Type B pancreatic cell (in vitro differentiated cells): ENCODE measurements at places on chromosomes 1 and 21. TPM values are rescaled to one million over a fixed set of nuclear protein-coding genes. Genes with fewer than 3 reads are reported as not detected.
A peak's percentile ranks its signal among the peaks of the same experiment; 100 is the strongest.

The POMGNT1 gene
- total RNA-seq: 50.7 and 74.0 TPM in 2 replicates

The FALEC gene
- 0.55 and 0.80 TPM in 2 replicates for total RNA-seq

The E2F2 gene
- 8.4 and 9.4 TPM in 2 replicates for total RNA-seq

The ARF1 gene
- total RNA-seq: 288 and 401 TPM in 2 replicates

The PAQR6 gene
- 9.2 and 19.0 TPM in 2 replicates for total RNA-seq

The NPPA gene
- not detected in 2 replicates for total RNA-seq

The BTBD8 gene
- total RNA-seq: 2.6 and 4.8 TPM in 2 replicates

DNA sequence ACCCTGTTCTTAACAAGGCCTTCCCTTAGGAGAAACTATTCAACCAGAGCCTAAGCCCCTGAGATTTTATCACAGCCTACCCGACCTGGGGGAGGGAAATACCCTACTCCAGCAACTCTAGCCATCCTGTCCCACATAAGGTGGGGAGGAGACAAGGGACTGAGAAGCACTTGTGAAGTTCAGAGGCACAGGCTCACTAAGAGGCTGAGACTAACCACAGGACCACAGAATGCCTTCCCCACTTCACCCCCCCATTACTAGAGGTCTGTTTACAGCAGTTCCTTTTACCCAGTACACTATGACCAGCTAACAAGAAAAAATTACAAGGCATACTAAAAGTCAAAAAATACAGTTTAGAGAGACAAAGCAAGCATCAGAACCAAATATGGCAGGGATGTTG, 86.8 kb downstream of the TEX35 start:
- no peaks in the 10 kb centered on the region for H3K4me1 ChIP-seq
- no peak overlapping the region for H3K4me3 ChIP-seq
- no peaks in the 10 kb centered on the region for H3K36me3 ChIP-seq
- no peaks in the 10 kb centered on the region for H3K27me3 ChIP-seq
- DNase-seq: no peak

DNA sequence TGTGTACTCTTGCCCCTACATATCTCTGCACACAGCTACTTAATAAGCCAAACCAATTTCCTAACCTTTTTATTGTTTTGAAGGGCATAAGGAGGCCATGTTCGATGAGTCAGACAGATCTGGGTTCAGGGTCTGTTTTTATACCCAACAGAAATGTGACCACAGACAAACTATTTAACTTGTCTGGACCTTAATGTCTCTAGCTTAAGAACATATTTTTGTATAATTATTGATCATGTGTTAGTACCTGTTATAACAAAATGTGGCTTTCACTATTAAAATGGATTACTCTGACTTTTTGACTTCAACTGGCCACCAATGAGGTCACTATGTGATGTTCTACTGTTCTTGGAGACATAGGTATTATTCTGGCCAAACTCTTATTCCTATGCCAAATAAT, 507.8 kb upstream of the USP24 start:
- no peak overlapping the region for H3K27ac ChIP-seq
- no peaks in the 10 kb centered on the region for H3K36me3 ChIP-seq
- no peak overlapping the region for H3K4me3 ChIP-seq
- H3K27me3 ChIP-seq: no peaks in the 10 kb centered on the region
- H3K4me1 ChIP-seq: peaks cover 23% of the 10 kb centered on the region
- no peak for DNase-seq

GRCh38 chr1:246724731-246725095, 504 bp downstream of the SCCPDH start:
- DNase-seq: no peak
- peaks cover 9% of the 10 kb centered on the region for H3K4me1 ChIP-seq
- peak overlapping the region; percentile 78 for H3K27ac ChIP-seq
- H3K4me3 ChIP-seq: peak overlapping the region; percentile 99
- H3K36me3 ChIP-seq: peaks cover 35% of the 10 kb centered on the region

GRCh38 chr1:28974432-28974831, 60.1 kb downstream of the EPB41 start:
- no peaks in the 10 kb centered on the region for H3K27me3 ChIP-seq
- no peak overlapping the region for H3K4me3 ChIP-seq

- DNase-seq: no peak
- H3K27ac ChIP-seq: no peak overlapping the region
- H3K4me1 ChIP-seq: no peaks in the 10 kb centered on the region
- no peak overlapping the region for H3K4me3 ChIP-seq
Measured at GRCh38 chr1:112296908-112297307, 99.1 kb upstream of the CTTNBP2NL start.

DNA sequence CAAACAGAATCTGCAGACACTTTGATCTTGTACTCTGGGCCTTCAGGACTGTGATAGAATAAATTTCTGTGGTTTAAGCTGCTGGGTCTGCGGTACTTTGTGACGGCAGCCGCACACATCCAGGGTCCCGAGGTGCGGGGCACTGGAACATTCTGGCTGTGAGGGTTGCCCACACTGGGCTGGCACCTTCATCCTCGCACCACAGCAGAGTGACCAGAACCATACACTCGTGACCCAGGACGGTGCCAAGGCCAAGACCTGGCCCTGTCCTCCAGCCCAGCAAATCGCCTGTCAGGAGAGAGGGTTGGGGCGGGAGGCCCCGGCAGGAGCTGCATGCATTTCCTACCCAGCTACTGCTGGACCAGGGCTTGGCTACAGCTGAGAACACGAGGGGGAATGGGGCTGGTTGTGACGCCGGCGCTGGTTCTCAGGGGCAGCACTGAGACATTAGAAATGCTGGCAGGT, 2.6 kb upstream of the FTCD start:
- H3K4me1 ChIP-seq: no peaks in the 10 kb centered on the region
- H3K27ac ChIP-seq: no peak overlapping the region
- H3K36me3 ChIP-seq: peaks cover 3% of the 10 kb centered on the region
- no peaks in the 10 kb centered on the region for H3K27me3 ChIP-seq

GRCh38 chr1:145878724-145879123, 6.9 kb downstream of the ANKRD35 start:
- no peak for DNase-seq
- peaks cover 13% of the 10 kb centered on the region for H3K4me1 ChIP-seq
- no peak overlapping the region for H3K4me3 ChIP-seq
- H3K27me3 ChIP-seq: peaks cover 28% of the 10 kb centered on the region
- no peak overlapping the region for H3K27ac ChIP-seq
- H3K36me3 ChIP-seq: no peaks in the 10 kb centered on the region

DNA sequence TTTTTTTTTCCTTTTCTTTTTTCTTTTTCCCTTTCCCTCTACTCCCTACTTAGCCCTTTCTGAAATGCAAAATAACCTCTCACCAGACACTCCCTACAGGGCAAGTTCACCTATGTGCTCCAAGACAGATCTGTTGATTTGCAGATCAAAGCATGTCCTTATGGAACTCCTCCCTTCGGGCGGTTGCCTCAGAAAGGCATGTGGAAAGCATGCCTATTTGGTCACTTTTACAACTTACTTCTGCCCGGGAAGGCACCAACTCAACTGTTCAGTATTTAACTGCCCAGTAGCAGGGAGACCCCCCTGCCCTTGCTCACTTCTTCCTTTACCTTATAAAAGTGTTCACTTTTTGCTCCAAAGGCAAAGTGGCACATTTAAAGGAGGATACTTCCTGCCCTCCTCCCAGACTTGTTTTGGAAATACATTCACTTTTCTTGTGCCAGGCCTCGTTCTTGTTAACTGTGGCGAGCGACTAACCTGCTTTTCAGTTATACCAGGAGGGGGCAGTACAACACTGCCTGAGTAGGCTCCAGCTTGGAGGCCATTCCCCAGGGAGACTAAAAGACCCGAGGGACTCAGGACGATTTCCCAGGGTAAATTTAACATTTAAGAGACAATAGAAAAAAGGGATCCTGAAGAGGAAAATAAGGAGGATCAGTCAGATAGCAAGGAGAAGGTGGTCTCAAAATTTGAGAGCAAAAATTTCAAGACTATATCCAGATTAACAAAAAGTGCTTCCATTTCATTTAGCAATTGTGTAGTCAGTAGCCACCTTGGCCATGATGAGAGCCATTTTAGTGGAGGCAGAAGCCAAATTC, 12.3 kb upstream of the SLAMF7 start:
- no peak for DNase-seq
- no peak overlapping the region for H3K27ac ChIP-seq
- no peaks in the 10 kb centered on the region for H3K4me1 ChIP-seq
- no peak overlapping the region for H3K4me3 ChIP-seq
- no peaks in the 10 kb centered on the region for H3K36me3 ChIP-seq

DNA sequence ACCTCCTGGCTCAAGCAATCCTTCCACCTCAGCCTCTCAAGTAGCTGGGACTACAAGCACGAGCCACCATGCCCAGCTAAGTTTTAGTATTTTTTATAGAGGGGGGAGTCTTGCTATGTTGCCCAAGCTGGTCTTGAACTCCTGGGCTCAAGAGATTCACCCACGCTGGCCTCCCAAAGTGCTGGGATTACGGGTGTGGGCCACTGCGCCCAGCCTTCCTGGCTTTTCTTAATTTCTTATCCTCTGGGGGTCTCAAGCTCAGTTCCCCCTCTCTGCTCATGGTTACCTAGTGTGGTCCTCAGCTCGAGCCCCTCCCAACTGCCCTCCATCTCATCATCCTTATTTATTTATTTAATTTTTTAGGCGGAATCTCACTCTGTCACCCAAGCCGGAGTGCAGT, 2.9 kb upstream of the RPL22 start:
- H3K4me3 ChIP-seq: no peak overlapping the region
- peaks cover 25% of the 10 kb centered on the region for H3K4me1 ChIP-seq
- no peak overlapping the region for H3K27ac ChIP-seq
- H3K27me3 ChIP-seq: peaks cover 3% of the 10 kb centered on the region
- DNase-seq: no peak

- H3K27ac ChIP-seq: peak overlapping the region; percentile 96
- no peaks in the 10 kb centered on the region for H3K36me3 ChIP-seq
- peak overlapping the region; percentile 64 for H3K4me3 ChIP-seq
- DNase-seq: no peak
- no peaks in the 10 kb centered on the region for H3K27me3 ChIP-seq
- peaks cover 37% of the 10 kb centered on the region for H3K4me1 ChIP-seq
Measured at GRCh38 chr1:81550753-81551152, 250.0 kb upstream of the ADGRL2 start.

GRCh38 chr1:244821134-244821533, 14.3 kb upstream of the COX20 start:
- no peak overlapping the region for H3K27ac ChIP-seq
- H3K27me3 ChIP-seq: peaks cover 8% of the 10 kb centered on the region
- no peak overlapping the region for H3K4me3 ChIP-seq
- H3K36me3 ChIP-seq: no peaks in the 10 kb centered on the region

DNA sequence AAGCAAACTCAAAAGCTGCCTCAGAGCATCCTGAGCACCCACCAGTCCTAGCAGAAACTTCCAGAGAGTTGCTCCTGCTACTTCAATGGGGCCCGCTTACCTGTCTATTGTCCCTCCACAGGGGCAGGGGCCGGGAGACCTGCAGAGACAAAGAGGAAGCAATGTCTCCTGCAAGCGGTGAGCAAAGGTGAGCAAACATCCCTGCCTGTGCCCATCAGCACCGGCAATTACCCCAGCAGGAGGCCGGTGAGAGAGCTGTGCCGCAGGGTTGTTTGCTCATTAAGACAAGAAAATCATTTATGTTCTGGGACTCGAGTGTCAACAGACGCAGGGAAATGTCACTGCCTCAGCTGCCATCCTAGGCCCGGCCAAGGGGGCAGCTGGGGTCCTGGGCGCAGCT, 53.8 kb upstream of the TARDBP start:
- DNase-seq: no peak
- H3K4me3 ChIP-seq: no peak overlapping the region
- no peaks in the 10 kb centered on the region for H3K36me3 ChIP-seq
- no peaks in the 10 kb centered on the region for H3K4me1 ChIP-seq
- H3K27ac ChIP-seq: no peak overlapping the region

GRCh38 chr21:45136927-45137611, 62.7 kb downstream of the ADARB1 start:
- no peaks in the 10 kb centered on the region for H3K36me3 ChIP-seq
- no peak for DNase-seq
- peaks cover 22% of the 10 kb centered on the region for H3K4me1 ChIP-seq

GRCh38 chr1:14184454-14184853, 414.0 kb upstream of the KAZN start:
- DNase-seq: no peak
- no peaks in the 10 kb centered on the region for H3K36me3 ChIP-seq
- no peak overlapping the region for H3K27ac ChIP-seq
- H3K4me1 ChIP-seq: no peaks in the 10 kb centered on the region

- H3K4me3 ChIP-seq: no peak overlapping the region
- no peak overlapping the region for H3K27ac ChIP-seq
- DNase-seq: no peak
- no peaks in the 10 kb centered on the region for H3K36me3 ChIP-seq
- peaks cover 6% of the 10 kb centered on the region for H3K4me1 ChIP-seq
Measured at GRCh38 chr21:37281993-37282392, 14.9 kb upstream of the VPS26C start.

DNA sequence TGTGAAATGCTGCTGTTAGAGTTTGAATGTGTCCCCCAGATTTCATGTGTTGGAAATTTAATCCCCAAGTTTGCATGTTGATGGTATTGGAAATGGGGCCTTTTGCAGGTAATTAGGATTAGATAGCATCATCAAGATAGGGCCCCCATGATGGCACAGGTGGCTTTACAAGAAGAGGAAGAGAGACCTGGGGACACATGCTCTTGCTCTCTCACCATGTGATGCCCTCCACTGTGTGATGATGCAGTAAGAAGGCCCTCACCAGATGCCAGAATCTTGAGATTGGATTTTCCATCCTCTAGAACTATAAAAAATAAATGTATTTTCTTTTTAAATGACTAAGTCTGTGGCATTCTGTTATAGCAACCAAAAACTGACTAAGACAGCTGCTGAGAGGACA, 57.0 kb upstream of the NEK7 start:
- peaks cover 5% of the 10 kb centered on the region for H3K4me1 ChIP-seq
- no peak overlapping the region for H3K27ac ChIP-seq
- DNase-seq: no peak

- H3K4me1 ChIP-seq: peaks cover 10% of the 10 kb centered on the region
- peaks cover 6% of the 10 kb centered on the region for H3K36me3 ChIP-seq
- H3K4me3 ChIP-seq: no peak overlapping the region
- DNase-seq: no peak
- peaks cover 6% of the 10 kb centered on the region for H3K27me3 ChIP-seq
- H3K27ac ChIP-seq: no peak overlapping the region
Measured at GRCh38 chr21:38384675-38385426, 113.4 kb downstream of the ERG start.

DNA sequence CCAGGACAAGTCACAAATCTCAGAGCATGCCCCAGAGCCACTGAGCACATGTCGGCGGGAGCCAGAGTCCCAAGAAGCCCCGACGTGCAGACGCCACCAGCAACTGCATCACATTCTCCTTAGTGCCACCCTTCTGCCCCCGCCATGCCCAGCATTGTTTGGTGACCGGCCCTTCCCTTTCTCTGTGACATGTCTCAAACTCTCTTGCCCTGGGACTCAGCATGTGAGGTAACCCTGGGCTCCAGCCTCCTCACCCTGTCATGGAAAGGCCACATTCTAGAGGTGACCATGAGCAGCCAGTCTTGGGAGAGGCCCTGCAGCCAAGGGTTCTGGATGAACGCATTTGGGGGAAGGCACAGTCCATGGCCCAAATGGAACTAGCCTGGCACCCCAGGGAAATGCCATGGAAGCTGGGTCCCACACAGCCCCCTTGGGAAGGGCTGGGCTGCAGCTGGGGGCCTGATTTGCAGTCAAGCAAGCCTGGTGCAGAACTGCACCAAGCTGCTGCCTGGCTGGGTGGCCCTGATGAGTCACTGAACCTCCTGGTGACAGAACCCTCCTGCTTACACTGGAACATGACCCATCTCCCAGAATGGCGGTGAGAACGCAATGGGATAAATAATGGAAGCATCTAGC, 94.4 kb downstream of the ITPKB start:
- H3K4me1 ChIP-seq: peaks cover 19% of the 10 kb centered on the region
- H3K27ac ChIP-seq: no peak overlapping the region
- H3K36me3 ChIP-seq: peaks cover 7% of the 10 kb centered on the region
- no peak for DNase-seq
- H3K27me3 ChIP-seq: no peaks in the 10 kb centered on the region
